ENCODE measurements at places on chromosomes 4 and X.

DNA sequence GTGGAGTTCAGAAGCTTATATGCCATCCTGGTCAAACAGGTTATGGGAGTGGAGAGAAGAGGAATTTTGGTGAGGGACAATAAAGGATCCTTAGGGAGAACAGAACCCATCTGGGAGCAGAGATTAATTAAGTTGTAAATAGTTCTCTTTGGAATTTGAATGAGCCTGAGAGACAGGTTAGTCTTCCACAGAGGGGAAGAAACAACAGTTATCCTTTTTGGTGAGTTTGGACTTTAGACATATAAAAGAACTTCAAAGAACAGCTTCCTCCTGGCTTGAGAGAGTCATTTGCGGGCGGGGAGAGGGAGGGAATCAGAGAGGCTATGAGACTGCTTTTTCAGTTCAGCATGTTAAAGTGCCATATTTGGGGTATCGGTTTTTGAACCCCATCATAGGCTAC is 793.3 kb upstream of the MAGEB2 start:
- DNase-seq, result no peak

GRCh38 chrX:16786791-16787735 is 797 bp downstream of the TXLNG start:
- no peak for DNase-seq

- no peak for DNase-seq
These were observed 594.7 kb downstream of the SMARCA1 start for GRCh38 chrX:128928636-128929035.

DNA sequence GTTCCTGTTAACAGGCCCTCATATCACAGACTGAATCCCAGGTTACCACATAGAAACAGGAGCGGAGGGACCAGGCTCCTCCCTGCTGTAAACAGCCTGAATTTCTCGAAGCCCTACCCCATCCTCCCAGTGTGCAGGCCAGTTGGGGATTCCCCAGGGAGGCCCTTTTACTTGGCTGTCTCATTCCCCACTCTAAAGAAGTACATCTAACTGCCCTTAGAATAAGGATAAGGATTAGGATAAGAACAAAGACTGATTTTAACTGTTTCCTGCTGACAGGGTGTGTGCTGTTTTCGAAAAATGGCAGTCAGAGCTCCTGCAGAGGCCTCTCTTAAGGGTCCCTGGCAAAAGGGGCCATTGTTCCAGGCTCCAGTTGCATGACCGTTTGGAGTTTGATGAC is 133.7 kb downstream of the PAPSS1 start:
- DNase-seq, result no peak

DNA sequence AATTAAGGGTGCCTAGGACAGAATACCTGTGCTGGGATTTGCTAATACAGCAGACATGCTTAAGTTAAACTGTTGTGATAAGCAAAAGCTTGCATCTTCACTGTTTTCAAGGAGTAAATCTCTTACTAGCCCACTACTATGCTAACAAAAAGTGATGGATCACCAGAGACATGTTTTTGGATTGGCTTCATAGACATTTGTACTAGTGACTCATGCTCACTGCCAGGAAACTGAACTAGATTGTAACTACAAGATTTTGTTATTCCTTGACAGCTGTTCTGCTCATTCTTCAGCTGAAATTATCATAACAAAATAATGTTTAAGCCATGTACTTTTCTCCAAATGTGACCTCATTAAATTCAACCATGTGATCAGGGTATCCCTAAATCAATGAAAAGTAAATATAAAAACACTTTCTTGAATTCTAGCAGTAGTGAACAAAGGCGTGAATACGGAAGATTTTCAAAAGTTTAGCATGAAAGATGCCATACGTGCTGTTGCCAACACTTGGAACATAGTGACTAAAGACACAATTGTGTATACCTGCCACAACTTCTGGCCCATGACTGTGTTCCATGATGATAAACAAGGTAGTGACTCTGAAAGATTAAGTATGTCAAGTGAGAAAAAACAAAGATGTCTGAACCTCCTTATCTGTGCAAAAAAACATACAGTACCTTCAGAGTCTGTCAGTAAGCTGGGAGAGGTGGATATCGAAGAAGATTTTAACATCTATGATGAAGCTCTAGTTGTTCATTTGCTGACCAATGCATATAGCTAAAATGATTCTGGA is 154.0 kb downstream of the BTC start:
- no peak for DNase-seq

DNA sequence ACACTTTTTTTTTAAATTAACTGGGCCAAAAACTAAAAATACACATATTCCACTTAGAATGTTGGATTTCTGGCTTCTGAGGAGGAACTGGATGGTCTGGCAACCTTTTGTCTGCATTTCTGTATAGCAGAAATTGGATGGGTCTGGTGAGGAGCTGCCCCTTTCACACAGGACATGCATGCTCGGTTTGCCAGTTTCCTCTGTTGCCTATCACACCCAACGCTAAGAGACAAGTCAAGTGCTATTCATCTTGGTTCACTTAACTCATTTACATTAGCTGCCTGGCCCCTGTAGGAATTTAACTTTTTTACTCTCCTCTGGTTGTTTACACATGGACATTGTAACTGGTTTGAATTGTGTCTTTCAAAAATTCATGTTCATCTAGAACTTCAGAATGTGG is 195.7 kb downstream of the PACRGL start:
- no peak for DNase-seq

GRCh38 chr4:38855466-38855865 is 1.2 kb downstream of the TLR6 start:
- DNase-seq, result no peak

GRCh38 chr4:2806390-2807355 is 13.8 kb downstream of the SH3BP2 start:
- DNase-seq, result peak; percentile 81

DNA sequence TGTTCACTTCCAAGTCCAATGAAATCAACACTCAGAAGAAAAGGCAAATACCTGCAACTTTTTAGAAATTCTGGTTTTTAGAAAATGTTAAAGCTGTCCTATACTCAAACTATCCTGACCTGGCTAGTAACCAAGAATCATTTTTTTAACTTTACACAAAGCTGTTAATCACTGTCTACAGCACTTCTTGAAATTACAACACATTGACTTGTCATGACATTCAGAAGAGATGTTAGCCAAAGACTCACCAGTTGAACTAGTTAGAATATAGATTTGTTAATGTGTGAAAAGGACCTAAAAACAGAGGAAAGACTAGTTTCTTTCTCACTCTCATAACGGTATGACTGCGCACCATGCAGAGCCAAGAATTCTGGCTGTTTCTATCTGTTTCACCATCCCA is 98.8 kb downstream of the COX18 start:
- DNase-seq, result no peak

DNA sequence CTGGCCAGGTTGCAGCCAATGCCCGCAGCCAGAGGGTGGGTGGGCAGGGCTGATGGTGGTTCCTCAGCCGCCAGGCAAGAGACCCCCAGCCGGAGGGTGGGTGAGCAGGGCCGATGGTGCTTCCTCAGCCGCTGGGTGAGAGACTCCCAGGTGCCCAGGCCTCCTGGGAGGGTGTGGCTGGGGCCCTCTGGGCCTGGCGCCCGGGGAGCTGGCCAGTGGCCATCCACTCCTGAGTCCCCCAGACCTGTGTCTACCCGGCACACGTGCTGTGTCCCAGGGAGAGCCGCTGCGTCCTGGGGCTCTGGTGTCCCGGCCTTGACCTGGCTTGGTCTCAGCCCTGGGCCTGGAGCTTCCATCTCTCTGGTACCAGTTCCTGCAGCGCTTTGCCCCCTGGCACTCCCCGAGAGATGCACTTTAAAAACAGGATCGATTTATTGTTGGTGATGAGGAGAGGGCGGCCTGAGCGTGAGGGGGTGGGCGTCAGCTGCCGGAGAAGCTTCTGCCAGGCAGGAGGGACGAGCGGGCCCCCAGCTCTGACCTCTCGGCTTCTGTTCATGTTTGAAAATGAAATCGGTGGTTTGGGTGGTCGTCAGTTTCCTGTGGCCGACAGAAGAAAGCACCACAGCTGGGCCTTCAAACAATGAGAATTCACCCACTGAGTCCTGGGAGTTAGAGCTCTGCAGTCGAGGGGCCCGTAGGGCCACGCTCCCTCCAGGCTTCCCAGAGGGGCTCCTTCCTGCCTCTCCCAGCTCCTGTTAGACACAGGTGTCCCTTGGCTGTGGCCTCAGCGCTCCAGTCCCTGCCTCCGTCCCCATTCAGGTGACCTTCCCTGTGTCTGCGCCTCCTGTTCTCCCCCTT is 6.5 kb downstream of the DOK7 start:
- peak; percentile 60 for DNase-seq

GRCh38 chrX:16953606-16954211 is 7.3 kb downstream of the REPS2 start:
- DNase-seq, result no peak

- DNase-seq, result no peak
These were observed 87.2 kb upstream of the BCOR start for GRCh38 chrX:40184968-40185367.

- DNase-seq, result no peak
These were observed 56.0 kb downstream of the SAT1 start for GRCh38 chrX:23838953-23839352.

DNA sequence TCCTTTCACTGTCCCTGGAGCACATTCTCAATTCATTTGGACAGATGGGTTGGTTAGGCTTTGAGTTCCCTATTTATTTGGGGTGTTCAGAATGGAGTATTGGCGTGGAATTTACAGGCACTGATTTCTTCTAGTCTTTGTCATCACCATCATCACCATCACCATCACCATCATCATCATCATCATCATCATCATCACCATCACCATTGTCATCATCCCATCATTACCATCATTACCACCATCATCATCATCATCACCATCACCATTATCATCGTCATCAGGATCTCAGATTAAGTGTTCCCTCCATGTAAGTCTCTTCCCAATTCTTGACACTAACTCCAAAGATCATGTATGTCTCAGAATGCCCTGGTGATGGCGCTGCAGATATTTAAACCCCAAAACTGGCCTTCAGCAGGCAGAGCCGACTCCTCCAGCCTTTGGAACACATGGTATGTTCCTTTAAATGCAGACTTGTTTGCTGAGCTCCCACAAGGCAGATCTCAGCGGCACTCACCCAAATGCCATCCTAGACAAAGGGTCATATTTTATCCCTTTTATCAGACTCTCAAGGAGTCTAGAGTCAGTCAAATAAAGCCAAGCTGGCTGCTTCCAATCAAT is 19.8 kb upstream of the FAM9A start:
- DNase-seq, result no peak

DNA sequence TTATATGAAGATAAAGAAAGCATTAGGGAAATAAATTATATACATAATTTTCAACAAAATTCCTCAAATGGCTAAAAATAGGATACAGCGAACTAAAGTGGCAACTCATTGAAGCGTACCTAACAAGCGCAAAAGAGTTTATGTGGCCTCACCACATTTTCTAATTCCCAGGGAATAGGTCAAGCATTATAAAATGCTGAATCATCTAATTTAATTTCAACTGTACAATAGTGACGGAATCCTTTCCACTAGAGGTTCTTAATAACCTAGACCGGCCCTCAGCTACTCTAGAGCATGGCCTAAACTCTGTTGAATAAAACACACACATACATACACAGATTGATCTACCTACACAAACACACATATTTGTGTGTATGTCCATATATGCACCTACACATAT is 29.1 kb downstream of the CXXC4 start:
- DNase-seq, result no peak

DNA sequence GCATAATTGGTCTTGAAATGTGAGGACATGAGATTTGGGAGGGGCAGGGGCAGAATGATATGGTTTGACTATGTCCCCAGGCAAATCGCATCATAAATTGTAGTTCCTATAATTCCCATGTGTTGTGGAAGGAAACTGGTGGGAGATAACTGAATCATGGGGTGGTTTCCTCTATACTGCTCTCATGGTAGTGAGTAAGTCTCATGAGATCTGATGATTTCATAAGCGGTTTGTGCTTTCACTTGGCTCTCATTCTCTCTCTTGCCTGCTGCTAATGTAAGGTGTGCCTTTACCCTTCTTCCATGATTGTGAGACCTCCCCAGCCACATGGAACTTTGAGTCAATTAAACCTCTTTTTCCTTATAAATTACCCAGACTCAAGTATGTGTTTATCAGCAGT is 2595.9 kb downstream of the PCDH7 start:
- DNase-seq, result no peak

GRCh38 chr4:124903995-124904722 is 191.6 kb upstream of the ANKRD50 start:
- no peak for DNase-seq

- no peak for DNase-seq
These were observed 1.3 kb upstream of the SLC25A5 start for GRCh38 chrX:119466970-119467369.

DNA sequence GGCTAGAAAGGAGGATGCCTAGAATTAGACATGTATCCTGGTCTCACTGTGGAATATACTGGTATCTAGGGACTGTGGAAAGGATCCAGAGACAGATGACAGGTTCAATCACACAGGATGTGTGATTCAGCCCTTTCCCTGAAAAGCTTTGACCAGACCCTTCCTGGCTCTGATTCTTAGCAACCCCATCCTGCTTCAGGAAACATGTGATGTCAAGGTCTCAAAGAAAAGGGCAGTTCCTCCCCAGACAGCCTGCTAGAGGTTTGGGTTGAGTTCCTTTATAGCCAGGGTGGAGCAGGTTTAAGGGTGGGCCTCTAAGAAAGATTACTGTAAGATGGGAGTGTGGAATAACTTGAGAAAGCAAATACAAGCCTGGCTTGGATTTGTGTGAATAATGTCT is 3.0 kb downstream of the BMP15 start:
- no peak for DNase-seq

DNA sequence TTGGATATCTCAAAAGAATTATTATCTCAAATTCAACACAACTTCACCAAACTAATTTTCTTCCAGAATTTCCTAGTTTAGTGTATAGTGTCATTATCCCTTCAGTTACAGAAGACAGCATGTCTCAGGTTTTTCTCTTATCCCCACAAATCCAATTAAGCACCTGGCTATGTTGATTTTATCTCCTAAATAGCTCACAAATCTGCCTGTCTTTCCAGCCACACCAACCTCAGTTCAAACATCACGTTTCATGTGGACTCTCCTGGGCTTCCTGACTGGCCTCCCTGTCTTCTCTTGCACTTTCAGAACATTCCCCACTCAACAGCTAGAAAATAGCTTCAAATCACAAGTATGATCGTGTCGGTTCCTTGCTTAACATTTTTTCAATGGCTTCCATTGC is 14.8 kb downstream of the STK32B start:
- DNase-seq, result no peak

- DNase-seq, result no peak
These were observed 116.4 kb upstream of the BEND4 start for GRCh38 chr4:42268824-42269223.

- no peak for DNase-seq
These were observed 72.4 kb downstream of the ANKRD50 start for GRCh38 chr4:124640022-124640730.

- DNase-seq, result no peak
These were observed 142.4 kb downstream of the TSPAN5 start for GRCh38 chr4:98516042-98516440.

- no peak for DNase-seq
These were observed 591 bp upstream of the ACSL4 start for GRCh38 chrX:109733613-109734083.

GRCh38 chr4:81566161-81566591 is 94.5 kb upstream of the RASGEF1B start:
- no peak for DNase-seq

GRCh38 chr4:145823743-145824142 is 114.9 kb downstream of the ZNF827 start:
- no peak for DNase-seq

GRCh38 chrX:8404471-8404870 is 60.2 kb upstream of the VCX3B start:
- no peak for DNase-seq

GRCh38 chr4:71765821-71766383 is 18.0 kb downstream of the GC start:
- no peak for DNase-seq

GRCh38 chrX:130091980-130092522 is 18.2 kb downstream of the ELF4 start:
- DNase-seq, result peak; percentile 84

- no peak for DNase-seq
These were observed 108.2 kb upstream of the BRWD3 start for GRCh38 chrX:80917919-80918318.
